Activated CD8-positive, alpha-beta T cell treated with anti-CD3 and anti-CD28 coated beads for 36 hours (primary cell): ENCODE measurements at places on chromosomes 5 and 9. TPM values are rescaled to one million over a fixed set of nuclear protein-coding genes. Genes with fewer than 3 reads are reported as not detected.

GRCh38 chr5:157463621-157464518 is 3.9 kb downstream of the NIPAL4 start:
- H3K4me1 ChIP-seq: peaks cover 18% of the 10 kb centered on the region
- peaks cover 26% of the 10 kb centered on the region for H3K27me3 ChIP-seq
- no peak overlapping the region for H3K27ac ChIP-seq
- DNase-seq: no peak

DNA sequence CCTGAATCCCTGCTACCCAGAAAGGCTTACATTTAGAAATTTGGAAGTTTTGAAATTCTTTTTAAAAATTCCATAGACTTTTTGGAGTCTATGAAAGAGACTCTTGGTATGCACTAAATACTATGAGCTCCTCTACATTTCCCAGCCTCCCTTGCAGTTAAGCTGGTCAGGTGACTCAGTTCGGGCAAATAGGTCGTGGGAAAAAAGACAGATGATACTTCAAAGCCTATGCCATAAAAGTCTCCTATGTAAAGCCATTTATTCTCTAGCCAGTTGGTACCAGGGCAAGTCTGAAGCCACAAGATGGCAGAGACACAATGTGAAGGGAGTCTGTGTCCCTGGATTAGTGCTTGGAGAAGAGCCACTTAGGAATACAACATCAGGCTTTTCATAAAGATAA is 101.8 kb downstream of the BOD1 start:
- H3K27me3 ChIP-seq: peaks cover 27% of the 10 kb centered on the region
- H3K4me1 ChIP-seq: no peaks in the 10 kb centered on the region
- H3K4me3 ChIP-seq: no peak overlapping the region
- no peak for DNase-seq

Gene IL31RA
- not detected for total RNA-seq

- H3K27ac ChIP-seq: no peak overlapping the region
- DNase-seq: no peak
- no peaks in the 10 kb centered on the region for H3K4me1 ChIP-seq
- no peaks in the 10 kb centered on the region for H3K36me3 ChIP-seq
- no peak overlapping the region for H3K4me3 ChIP-seq
Observed at GRCh38 chr9:18857769-18858168, 175.2 kb downstream of the SAXO1 start.

Gene HAVCR1
- total RNA-seq: 0.54 TPM

DNA sequence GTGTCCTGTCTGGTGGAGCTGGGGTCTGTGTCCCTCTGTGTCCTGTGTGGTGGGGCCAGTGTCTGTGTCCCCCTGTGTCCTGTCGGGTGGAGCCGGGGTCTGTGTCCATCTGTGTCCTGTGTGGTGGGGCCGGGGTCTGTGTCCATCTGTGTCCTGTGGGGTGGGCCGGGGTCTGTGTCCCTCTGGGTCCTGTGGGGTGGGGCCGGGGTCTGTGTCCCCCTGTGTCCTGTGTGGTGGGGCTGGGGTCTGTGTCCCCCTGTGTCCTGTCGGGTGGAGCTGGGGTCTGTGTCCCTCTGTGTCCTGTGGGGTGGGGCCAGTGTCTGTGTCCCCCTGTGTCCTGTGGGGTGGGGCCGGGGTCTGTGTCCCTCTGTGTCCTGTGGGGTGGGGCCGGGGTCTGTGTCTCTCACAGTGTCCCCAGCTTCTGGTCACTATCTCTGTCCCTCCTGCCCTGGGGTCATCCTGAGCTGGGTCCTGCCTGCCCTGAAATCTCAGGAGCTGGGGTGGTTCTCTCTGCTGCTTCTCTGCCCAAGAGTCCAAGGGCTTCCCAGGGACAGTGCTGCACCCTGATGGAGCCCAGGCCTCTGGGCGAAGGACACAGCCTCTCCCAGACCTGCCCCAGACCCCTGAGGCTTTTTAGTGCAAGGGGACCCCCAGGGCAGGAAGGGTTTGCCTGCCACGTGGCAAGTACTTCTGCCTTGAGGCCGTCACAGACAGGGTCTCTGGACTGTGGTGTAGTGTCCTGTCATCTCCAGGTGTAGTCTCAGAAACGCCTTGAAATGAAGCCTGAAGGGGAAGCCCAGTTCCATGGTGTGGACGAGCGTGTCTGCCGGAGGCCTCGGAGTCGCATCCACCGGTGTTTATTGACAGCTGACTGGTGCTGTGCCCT is 131.3 kb downstream of the RXRA start:
- no peak overlapping the region for H3K4me3 ChIP-seq
- DNase-seq: no peak
- no peaks in the 10 kb centered on the region for H3K27me3 ChIP-seq
- peak overlapping the region; percentile 97 for H3K27ac ChIP-seq

DNA sequence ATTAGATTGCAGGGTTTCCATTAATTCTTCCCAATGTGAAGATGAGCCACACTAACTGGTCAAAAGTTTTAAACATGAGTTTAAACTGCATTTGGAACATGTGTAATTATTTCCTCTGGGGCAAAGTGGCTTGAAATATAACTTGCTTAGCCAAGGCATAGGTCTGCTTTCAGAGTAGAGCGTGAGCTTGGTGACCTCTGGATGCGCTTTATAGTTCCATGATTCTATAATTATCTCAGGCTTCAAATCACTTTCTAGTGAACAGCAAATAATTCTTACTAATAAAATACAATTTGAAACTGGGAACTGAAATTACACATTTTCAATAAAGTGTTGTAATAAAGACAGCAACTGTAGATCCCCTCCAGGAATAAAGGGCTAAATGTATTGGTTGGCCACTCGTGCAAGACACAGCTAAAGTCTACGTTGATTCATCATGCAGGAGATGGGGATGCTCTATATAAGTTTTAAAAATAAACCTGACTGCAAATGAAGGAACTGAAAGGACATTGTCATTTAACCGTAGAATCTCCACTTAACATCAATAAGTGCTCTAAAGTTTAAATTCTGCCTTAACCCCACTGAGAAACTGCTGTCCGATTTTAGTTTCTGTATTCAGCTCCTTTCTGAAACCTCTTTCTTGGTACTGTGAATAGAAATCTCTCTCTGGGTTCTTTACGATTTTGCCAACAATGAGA is 460.0 kb downstream of the PSAT1 start:
- H3K27me3 ChIP-seq: no peaks in the 10 kb centered on the region
- H3K27ac ChIP-seq: no peak overlapping the region

GRCh38 chr5:178287091-178287790 is 54.6 kb upstream of the PHYKPL start:
- no peak overlapping the region for H3K27ac ChIP-seq
- H3K36me3 ChIP-seq: no peaks in the 10 kb centered on the region
- H3K27me3 ChIP-seq: no peaks in the 10 kb centered on the region
- H3K4me1 ChIP-seq: no peaks in the 10 kb centered on the region
- H3K4me3 ChIP-seq: no peak overlapping the region

DNA sequence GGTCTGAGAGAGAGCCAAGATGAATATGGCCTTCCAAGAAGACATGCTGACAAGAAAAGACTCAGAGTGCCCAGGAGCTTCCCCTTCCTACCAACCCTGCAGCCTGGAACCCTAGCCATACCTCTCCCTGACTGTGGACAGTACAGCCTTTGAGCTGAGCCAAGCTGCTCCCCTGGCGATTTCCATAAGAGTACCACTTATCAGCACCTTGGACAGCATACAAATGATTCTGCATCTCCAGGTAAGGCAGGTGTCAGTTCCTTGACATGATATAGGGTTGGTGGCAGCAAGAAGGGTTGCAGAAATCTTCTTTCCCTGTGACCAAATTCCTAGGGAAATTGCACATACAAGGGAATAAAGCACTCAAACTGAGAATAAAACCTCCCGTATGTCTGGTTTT is 58.3 kb downstream of the MFAP3 start:
- H3K4me3 ChIP-seq: no peak overlapping the region
- no peak for DNase-seq
- H3K27ac ChIP-seq: no peak overlapping the region
- H3K36me3 ChIP-seq: no peaks in the 10 kb centered on the region

DNA sequence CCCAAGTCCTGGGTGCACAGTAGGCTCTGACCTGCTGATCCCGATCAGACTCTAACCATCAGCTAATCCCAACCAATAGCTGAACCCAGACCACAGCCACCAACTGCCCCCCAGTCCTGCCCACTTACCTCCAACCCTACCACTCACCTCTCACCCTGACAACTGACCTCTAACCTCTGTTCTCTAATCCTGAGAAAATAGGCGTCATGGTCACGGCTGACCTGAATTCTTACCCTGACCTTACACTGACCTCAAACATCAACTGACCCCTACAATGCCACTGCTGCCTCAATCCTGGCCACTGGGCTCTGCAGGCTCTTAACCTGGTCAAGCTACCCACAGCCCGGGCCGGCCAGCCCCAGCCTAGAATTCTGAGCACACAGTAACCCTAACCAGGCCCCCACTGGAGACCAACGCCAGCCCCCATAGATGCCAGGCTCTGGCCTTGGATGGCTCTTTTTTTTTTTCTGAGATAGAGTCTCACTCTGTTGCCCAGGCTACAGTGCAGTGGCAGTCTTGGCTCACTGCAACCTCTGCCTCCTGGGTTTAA is 63.8 kb upstream of the ASS1 start:
- no peak overlapping the region for H3K4me3 ChIP-seq
- no peaks in the 10 kb centered on the region for H3K4me1 ChIP-seq
- DNase-seq: no peak
- H3K27ac ChIP-seq: no peak overlapping the region
- no peaks in the 10 kb centered on the region for H3K36me3 ChIP-seq

DNA sequence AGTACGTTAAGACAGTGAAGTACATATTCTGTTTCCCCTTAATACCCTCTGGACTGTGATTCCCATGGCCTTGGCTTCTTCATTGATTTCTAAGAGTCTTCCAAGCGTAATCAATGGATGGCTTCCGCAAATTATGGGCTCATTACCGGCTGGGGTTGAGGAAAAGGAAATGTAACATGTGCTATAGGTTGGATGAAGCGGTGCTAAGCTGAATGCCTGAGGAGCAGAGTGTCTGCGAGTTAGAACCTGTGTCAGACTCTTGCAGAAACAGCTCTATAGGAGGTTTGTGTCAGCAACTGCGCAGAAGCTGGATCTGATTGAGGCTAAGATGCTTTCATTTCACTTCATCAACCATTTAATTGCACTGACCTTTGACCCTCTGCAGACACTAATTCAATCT is 114.3 kb upstream of the CDH18 start:
- no peak overlapping the region for H3K27ac ChIP-seq
- H3K36me3 ChIP-seq: no peaks in the 10 kb centered on the region
- no peaks in the 10 kb centered on the region for H3K4me1 ChIP-seq
- no peak overlapping the region for H3K4me3 ChIP-seq
- H3K27me3 ChIP-seq: no peaks in the 10 kb centered on the region

DNA sequence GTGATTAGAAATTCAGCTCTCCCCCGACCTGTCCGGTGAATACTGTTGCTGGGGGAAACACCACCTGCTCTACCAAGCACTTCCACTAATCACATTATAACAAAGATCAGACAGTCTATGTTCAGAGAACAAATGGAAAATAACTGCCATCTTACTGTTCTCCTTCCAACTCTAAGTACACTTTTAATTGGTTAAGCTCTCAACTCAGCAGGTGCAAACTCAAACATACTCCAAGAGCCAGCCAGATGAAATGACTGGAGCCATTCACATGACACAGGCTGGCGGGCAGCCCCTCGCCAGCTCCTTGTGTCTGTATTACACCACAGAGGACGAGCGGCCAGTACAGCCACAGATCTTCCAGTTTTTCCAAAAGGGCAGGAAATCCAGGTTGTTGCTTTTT is 16.1 kb downstream of the LIFR start:
- DNase-seq: no peak
- no peak overlapping the region for H3K4me3 ChIP-seq
- peaks cover 21% of the 10 kb centered on the region for H3K27me3 ChIP-seq

Gene ARL15
- 5.7 TPM for total RNA-seq

- DNase-seq: no peak
- H3K4me3 ChIP-seq: no peak overlapping the region
Observed at GRCh38 chr9:91247278-91247677, 114.4 kb downstream of the AUH start.

Gene LCP2
- 259 TPM for total RNA-seq

- peak overlapping the region; percentile 3 for H3K27ac ChIP-seq
- DNase-seq: no peak
- no peaks in the 10 kb centered on the region for H3K36me3 ChIP-seq
- peaks cover 13% of the 10 kb centered on the region for H3K27me3 ChIP-seq
- no peak overlapping the region for H3K4me3 ChIP-seq
Observed at GRCh38 chr9:113352411-113352810, 3.1 kb downstream of the BSPRY start.

- no peaks in the 10 kb centered on the region for H3K36me3 ChIP-seq
- DNase-seq: peak; percentile 66
- no peaks in the 10 kb centered on the region for H3K27me3 ChIP-seq
Observed at GRCh38 chr5:133287500-133287899, 235.7 kb downstream of the HSPA4 start.

Gene GPR21
- not detected for total RNA-seq

DNA sequence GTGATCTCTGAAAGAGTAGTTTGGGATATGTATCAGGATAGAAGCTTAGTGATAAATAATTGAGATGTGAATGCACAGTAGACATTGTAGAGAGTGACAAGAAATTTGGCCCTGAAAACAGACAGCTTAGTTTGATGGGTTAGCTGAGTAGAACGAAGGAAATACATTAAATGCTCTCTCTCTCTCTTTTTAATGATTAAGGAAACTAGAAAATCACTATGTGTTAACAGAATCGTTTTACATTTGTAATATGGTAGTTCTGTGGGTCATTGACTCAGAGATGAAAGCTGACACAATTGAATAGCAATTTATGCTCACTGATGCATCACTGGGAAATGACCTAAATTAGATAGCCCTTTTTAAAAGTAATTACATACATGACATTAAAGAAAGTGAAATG is 739.8 kb upstream of the PTPRD start:
- H3K27ac ChIP-seq: no peak overlapping the region
- H3K36me3 ChIP-seq: no peaks in the 10 kb centered on the region
- no peaks in the 10 kb centered on the region for H3K27me3 ChIP-seq
- no peak overlapping the region for H3K4me3 ChIP-seq

Gene TAF11L8
- not detected for total RNA-seq

Gene AMBP
- not detected for total RNA-seq

- peaks cover 12% of the 10 kb centered on the region for H3K4me1 ChIP-seq
- no peak overlapping the region for H3K4me3 ChIP-seq
- H3K27me3 ChIP-seq: no peaks in the 10 kb centered on the region
- peak; percentile 54 for DNase-seq
- H3K27ac ChIP-seq: no peak overlapping the region
Observed at GRCh38 chr5:79702606-79703380, 13.2 kb downstream of the CMYA5 start.
